Suppressor macrophage (primary cell): ENCODE measurements at places on chromosomes 11 and 22.

- no peak for DNase-seq
Observed at GRCh38 chr22:49461674-49462073, 366.0 kb downstream of the BRD1 start.

GRCh38 chr11:86548271-86548917 lies 124.0 kb downstream of the ME3 start:
- DNase-seq, result no peak

DNA sequence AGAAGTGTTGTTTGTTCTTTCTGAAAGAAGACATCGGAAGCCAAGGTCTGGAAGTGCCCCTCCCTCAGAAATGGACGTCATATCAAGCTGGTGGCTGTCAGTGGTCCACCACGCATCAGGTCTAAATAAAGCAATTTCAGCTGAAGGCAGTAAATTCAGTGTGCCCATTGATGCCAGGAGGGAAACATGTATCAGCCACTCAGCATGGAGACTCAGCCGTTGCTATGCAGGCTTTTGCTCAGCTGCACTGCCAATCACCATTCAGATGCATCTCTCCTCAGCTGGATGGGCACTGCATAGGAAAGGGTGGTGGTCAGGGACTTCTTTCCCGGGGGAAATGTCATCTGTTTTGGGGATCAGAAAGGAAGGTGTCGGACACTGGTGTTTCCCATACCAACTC lies 878.2 kb downstream of the NTM start:
- no peak for DNase-seq

DNA sequence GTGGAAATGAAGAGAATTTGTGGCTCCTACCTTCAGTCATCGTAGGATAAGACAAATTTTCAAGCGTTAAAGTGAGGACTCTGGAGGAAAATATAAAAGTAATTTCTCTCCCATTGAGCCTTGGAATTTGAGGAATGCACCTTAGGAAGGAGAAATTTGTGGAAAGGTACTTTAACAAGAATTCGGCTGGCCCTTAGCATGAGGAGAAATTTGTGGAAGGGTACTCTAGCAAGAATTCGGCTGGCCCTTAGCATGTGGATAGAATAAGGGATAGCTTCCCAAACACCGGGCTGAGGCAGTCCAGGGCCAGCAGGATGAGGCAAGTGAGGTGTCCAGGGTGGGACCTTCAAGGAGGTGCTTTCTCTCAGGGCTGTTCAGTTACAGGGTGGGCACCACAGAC lies 33.2 kb upstream of the FAR1 start:
- DNase-seq, result no peak

GRCh38 chr11:10457901-10458300 lies 2.8 kb downstream of the AMPD3 start:
- DNase-seq, result no peak

DNA sequence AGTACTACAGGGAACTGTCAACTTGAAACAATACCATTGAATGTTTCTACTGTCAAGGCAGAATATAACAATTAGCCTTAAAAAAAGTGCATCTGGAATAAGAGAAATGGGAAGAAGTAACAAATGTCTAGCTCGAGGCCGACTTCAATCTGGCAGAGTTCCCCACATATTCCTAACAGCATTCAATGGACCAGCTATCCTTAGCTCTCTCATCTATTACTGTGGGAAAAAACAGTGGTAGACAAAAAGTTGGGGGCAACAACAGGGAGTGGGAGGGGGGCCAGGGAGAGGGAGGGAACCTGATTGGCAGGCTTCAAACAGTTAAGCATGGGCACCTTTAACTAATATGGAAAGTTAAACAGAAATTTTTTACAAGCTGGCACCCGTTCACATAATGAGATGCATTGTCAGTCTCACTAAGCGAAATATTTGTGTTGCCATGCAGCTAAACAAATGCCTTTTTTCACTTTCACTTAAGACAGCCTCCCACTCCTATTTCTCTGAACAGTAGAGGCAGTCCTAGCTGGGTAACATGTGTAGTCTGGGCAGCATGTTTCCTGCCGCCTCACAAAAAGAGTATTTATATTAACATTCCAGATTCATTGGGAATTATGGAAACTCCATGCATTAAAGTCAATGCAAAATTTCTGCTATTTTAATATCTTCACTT lies 62.2 kb upstream of the SOX6 start:
- DNase-seq, result no peak
